ENCODE measurements at places on chromosomes 16 and 17. TPM values are rescaled to one million over a fixed set of nuclear protein-coding genes. Genes with fewer than 3 reads are reported as not detected.

- H3K36me3 ChIP-seq = no peaks in the 10 kb centered on the region
- no peak overlapping the region for H3K4me3 ChIP-seq
- no peaks in the 10 kb centered on the region for H3K27me3 ChIP-seq
- no peak overlapping the region for H3K27ac ChIP-seq
- DNase-seq = no peak
Measured at GRCh38 chr16:58440131-58440530, 47.9 kb downstream of the GINS3 start.

The GRAPL gene
- total RNA-seq = 28.0 TPM

GRCh38 chr17:41989702-41990419 is 23.3 kb downstream of the CNP start:
- peaks cover 12% of the 10 kb centered on the region for H3K36me3 ChIP-seq
- no peak overlapping the region for H3K27ac ChIP-seq
- no peaks in the 10 kb centered on the region for H3K4me1 ChIP-seq
- DNase-seq = no peak

The SPIRE2 gene
- total RNA-seq = not detected

The ACAP1 gene
- total RNA-seq = 781 TPM

DNA sequence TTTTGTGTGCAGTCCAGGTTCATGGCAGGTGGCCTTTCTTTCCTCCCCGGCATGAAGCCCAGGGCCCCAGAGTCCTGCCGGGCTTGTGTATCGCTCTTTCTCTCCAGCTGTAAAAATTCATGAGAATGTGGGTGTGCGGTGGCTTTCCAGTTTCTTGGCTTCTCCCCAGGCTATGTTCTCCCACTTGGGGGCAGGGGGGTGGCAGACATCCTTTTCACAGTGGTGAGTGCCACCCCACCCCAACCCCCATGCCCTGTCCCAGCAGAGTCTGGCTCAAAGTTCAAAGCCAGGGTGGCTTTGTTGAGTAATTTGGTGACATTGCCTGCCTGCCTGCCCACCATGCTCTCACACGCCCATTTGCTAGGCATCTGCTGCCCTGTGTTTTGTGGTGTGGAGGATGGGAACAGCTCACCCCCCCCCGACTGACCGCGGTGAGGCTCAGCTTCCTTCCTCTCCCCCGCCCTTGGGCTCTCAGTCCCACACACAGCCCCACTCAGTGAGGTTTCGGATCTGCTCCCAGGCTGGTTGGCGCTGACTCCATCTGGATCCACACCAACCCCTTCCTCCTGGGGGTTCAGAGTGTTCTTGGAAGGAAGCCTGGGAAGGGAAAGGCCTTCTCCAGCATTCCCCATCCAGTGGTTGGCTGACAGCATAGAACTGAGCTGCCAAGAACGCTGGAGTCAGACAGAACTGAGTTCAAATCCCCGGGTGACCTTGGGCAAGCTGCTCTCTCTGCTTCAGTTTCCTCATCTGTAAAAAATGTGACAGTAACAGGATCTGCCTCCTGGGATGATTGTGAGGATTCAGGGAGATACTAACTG is 36.0 kb downstream of the CHD9 start:
- DNase-seq = no peak
- no peak overlapping the region for H3K4me3 ChIP-seq
- H3K36me3 ChIP-seq = no peaks in the 10 kb centered on the region
- peak overlapping the region; percentile 20 for H3K27ac ChIP-seq
- no peaks in the 10 kb centered on the region for H3K27me3 ChIP-seq

DNA sequence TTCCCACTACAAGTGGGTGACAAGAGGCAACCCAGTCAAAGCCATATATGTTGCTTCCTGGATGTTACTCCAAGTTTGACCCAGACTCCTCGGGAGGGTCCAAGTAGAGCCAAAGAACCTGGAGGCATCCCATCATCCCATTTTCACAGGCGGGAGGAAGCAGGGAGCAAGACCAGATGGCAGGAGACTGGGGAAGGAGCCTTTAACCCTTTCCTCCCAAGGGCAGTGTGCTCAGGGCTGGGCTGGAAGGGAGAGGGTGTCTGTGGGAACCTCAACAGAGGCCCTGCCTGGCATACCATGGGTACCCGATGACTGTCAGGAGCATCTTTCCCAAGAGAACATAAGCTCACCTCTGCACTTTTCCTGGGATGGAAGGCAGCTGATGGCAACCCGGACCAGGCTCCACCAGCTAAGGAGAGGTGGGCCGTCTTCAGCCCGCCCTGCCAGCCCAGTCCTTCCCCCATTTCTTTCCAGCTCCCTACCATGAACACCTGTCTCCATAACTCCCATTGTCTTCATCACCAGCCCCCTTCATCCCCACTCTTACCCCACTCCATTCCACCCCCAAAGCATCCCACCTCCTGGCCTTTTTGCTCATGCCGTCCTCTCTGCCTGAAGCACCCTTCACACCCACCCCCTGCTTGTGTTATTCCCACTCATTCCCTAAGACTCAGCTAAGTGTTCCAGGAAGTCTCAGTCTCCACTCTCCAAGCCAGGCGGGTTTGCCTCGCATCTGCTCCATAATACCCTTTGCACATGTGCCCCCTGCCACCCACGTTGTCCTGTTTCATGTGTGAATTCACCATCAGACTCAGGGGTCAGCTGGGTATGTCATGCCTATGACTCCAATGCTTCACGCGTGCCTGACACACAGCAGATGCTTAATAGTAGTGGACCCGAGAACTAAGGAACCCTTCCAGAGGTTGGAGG is 5.9 kb upstream of the SLC16A5 start:
- H3K27ac ChIP-seq = no peak overlapping the region
- no peaks in the 10 kb centered on the region for H3K36me3 ChIP-seq

The C17orf100 gene
- 3.5 TPM for total RNA-seq

- no peaks in the 10 kb centered on the region for H3K36me3 ChIP-seq
- no peaks in the 10 kb centered on the region for H3K4me1 ChIP-seq
- H3K27ac ChIP-seq = no peak overlapping the region
- H3K4me3 ChIP-seq = no peak overlapping the region
Measured at GRCh38 chr16:49849754-49850108, 6.2 kb downstream of the ZNF423 start.

DNA sequence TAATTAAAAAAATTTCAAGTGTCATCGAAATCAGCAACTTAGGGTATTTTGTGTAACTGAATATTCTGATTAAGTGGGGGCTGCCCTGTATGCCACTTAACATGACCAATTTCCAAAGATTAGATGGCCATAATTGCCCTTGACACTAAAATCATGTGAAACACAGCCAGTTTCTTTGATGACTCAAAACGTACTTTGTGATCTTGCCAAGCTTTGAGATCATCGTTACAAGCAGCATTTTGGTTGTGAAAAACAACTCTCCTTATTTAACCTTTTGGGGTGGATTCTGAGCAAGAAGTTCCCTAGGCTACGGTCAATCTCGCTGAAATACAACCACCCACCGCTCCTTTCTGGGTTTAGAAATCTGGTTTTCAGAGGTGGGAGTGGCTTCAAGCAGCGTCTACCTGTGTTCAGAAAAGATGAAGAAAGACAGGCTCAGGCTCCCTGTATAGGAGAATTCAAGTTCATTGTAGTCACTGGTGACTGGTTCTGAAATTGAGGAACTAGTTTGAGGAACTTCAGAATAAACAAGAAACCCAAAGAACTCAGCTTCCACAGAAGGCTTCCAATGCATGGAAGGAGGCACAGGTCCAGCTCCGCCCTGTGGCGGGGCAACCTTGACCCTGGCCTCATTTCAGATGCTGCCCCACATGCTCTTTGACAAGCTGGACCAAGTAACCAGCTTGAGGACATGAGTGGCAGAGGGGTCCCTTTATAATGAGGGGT is 9.4 kb downstream of the MAP3K14 start:
- peaks cover 18% of the 10 kb centered on the region for H3K4me1 ChIP-seq
- H3K4me3 ChIP-seq = no peak overlapping the region
- peak overlapping the region; percentile 28 for H3K27ac ChIP-seq
- no peak for DNase-seq
- no peaks in the 10 kb centered on the region for H3K27me3 ChIP-seq

- DNase-seq = no peak
- H3K4me3 ChIP-seq = no peak overlapping the region
- H3K27ac ChIP-seq = no peak overlapping the region
Measured at GRCh38 chr17:79322211-79323123, 247.8 kb downstream of the ENGASE start.

DNA sequence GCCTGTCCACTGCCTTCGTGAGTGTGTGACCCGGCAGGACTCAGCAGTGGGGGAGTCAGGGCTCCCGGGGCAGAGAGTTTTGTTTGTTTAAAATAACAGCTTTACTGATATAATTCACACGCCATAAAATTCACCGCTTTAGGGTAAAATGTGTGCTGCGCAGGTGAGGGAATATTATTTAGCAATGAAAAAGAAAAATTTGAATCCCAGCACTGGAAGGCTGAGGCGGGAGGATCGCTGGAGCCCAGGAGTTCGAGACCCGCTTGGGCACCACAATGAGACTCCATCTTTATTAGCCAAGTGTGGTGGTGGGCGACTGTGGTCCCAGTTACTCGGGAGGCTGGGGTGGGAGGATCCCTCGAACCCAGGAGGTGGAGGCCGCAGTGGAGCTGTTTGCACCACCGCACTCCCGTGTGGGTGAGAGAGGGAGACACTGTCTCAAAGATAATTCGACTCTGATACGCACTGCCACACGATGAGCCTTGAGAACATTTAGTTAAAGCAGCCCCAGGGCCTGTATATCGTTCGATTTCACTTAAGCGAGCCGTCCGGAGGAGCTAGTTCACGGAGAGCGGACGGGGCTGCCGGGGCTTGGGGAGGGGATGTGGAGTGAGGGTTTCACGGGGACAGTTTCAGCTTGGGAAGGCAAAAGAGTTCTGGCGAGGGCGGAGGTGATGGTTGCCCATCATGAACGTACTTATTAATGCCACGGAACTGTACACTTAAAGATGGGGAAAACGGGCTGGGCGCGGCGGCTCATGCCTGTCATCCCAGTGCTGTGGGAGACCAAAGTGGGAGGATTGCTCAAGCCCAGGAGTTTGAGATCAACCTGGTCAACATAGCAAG is 10.2 kb downstream of the TELO2 start:
- peaks cover 38% of the 10 kb centered on the region for H3K36me3 ChIP-seq
- no peak for DNase-seq
- H3K4me1 ChIP-seq = no peaks in the 10 kb centered on the region

- no peaks in the 10 kb centered on the region for H3K27me3 ChIP-seq
- H3K4me3 ChIP-seq = no peak overlapping the region
- H3K27ac ChIP-seq = no peak overlapping the region
- DNase-seq = no peak
- H3K36me3 ChIP-seq = no peaks in the 10 kb centered on the region
- no peaks in the 10 kb centered on the region for H3K4me1 ChIP-seq
Measured at GRCh38 chr16:50992350-50993032, 158.6 kb downstream of the SALL1 start.

The TTYH2 gene
- 21.7 TPM for total RNA-seq

DNA sequence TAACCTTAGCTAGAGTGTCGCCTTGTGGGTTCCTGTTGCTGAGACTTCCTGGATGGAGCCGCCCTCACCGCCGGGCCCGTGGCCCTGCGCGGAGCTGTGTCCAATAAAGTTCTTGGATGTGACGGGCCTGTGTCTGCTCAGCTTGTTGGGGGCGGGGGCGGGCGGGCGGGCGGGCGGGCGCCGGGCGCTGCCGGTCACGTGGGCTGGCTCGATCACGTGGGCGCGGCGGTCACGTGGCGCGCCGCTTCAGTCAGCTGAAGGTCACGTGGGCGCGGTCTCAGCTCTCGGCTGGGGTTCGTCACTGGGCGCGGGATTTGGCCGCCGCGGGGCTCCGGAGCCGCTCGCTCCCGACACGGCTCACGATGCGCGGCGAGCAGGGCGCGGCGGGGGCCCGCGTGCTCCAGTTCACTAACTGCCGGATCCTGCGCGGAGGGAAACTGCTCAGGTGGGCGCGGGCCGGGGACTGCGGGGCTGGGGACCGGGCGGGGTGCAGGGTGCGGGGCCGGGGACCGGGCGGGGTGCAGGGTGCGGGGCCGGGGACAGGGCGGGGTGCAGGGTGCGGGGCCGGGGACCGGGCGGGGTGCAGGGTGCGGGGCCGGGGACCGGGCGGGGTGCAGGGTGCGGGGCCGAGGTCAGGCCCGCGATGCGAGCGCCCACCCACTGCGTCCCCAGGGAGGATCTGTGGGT is at the start of gene AMDHD2:
TSS of gene AMDHD2 (plus strand) at position 275 of the 687 bp plus-strand sequence. CDS start at position 363, 88 bp downstream.
- peak within 1 kb of the TSS; percentile 84 for H3K27ac ChIP-seq
- H3K4me3 ChIP-seq = peak within 1 kb of the TSS; percentile 64
- H3K36me3 ChIP-seq = peaks cover 3% of the 10 kb centered on the region
- H3K4me1 ChIP-seq = peaks cover 65% of the 10 kb centered on the region

The GRAP gene
- 74.0 TPM for total RNA-seq

GRCh38 chr16:8725513-8726178 is 51.2 kb downstream of the ABAT start:
- no peaks in the 10 kb centered on the region for H3K36me3 ChIP-seq
- H3K27me3 ChIP-seq = no peaks in the 10 kb centered on the region
- H3K27ac ChIP-seq = no peak overlapping the region
- no peak for DNase-seq
